ENCODE measurements at places on chromosomes 11 and 22.

DNA sequence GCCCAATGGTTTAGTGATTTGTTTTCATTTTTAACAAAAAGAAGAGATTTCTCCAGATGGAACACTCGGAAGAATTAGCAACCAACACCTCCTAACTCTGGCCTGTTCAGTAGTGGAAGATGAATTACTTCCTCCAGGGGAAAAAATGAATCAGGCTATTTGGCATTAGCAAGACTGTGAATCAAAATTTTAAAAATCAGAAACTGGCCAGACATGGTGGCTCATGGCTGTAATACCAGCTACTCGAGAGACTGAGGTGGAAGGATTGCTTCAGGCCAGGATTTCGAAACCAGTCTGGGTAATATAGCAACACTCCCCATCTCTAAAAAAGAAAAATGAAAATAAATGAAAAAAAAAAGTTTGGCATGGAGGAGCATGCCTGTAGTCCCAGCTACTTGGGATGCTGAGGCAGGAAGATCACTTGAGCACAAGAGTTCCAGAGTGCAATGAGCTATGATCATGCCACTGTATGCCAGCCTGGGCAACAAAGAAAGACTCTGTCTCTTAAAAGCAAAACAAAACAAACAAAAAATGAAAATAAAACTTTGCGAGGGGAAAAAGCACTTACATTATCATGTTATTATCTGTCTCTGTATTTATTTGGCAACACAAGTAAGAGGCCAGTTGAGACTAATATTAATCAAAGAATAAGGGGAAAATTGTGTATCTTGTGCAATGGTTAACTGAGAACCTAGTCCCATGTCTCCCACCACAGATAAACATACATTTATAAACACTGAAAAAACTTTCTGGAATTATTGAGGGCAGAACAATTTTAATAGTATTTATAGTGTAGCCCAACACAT is 796.3 kb upstream of the ANO3 start:
- DNase-seq, result no peak

GRCh38 chr11:119417726-119418540 is 5.0 kb downstream of the THY1 start:
- DNase-seq, result no peak

DNA sequence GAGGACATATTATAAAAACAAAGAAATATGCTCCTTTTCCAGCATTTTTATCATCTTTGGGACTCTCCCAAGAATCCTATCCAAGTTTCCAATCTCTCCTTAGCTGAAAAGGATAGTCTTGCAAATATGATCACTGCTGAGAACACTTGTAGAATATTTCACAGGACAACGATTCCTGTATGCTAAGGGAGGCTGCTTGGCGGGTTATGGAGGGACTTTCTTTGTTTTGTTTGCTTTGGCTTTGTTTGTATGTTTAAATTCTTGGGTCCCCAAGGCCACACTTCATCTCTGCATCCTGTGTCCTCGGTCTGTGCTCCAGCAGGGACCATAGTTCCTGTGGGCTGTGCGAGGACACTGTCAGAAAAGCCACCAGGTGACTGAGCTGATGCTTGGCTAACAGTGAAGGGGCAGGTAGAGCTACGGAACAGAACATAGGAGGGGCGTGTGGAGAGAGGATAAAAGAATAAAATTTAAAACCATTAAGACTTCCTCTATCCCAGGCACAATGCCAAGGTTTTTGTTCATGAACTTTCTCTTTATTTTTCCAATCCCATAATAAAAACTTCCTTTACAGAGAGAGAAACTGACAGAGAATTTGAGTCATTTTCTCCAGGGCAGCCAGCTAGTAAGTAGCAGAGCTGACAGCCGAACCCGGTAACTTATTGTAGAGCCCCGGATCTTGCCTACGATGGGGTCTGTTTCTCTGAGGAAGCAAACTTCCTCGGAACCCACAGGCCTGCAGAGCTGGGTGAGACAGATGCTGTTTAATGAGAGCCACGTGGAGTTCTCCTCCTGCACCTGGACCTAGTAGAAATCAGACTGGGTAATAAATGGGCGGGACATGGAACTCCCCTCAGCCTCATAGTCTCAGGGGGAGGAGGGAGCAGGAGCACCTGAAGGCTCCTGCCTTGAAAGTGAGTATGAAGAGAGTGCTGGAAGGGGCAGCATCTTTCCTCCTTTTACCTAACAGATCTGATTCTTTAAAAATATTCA is at the start of gene IZUMO1R:
IZUMO1R (plus strand) TSS at position 615 of the 993 bp plus-strand sequence. CDS start 1,057 bp downstream, outside the sequence.
- DNase-seq, result no peak

- no peak for DNase-seq
These were observed 70.5 kb downstream of the FEZ1 start for GRCh38 chr11:125425601-125426000.

DNA sequence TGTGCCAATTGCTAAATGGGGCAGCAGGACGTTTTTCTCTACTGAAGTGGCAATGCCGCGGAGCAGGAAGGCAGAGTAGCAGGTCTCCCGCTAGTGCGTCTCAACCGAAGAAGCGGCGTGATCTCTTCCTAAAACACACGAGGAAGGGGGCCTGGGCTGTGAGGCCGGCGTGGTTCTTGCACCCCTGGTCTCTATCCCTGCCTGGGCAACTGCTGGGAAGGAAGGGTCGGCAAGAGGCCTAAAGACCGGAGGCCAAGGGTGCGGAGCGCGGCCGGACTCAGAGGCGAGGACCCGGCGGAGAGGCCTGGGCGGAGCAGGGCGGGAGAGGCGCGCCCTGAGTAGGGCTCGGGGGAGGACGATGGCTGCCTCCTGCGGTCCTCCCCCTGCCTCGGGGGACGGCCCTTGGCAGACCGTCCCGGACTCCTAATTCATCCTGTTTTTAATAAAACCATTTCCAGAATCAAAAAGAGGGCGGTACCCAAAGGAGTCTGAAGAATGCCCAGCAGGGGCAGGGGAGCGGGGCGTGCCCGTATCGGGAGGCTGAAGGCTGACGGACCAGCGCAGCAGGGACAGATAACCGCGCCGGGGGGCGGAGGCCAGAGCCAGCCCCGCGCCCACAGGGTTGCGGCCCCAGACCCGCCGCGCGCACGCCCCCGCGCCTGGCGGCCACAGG is 572 bp upstream of the APLP2 start:
- DNase-seq, result peak; percentile 25

DNA sequence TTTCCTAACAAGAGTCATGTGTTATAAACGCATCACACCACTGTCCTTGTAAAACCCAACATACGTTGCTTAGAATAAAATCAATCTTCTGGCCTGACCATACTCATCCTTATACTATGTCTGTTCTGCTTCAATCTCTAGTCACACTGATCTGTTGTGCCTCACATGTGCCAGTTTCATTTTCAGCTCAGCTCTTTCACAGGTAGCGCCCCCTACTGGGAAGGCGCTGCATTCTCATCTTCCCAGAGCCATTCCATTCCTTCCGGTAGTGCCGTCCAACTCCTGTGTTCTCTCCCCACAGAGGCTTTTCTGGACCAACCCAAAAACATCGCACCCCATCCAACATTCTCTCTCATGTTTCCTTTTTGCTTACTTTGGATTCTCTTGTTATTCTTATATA is 22.2 kb downstream of the CASP5 start:
- DNase-seq, result peak; percentile 14

DNA sequence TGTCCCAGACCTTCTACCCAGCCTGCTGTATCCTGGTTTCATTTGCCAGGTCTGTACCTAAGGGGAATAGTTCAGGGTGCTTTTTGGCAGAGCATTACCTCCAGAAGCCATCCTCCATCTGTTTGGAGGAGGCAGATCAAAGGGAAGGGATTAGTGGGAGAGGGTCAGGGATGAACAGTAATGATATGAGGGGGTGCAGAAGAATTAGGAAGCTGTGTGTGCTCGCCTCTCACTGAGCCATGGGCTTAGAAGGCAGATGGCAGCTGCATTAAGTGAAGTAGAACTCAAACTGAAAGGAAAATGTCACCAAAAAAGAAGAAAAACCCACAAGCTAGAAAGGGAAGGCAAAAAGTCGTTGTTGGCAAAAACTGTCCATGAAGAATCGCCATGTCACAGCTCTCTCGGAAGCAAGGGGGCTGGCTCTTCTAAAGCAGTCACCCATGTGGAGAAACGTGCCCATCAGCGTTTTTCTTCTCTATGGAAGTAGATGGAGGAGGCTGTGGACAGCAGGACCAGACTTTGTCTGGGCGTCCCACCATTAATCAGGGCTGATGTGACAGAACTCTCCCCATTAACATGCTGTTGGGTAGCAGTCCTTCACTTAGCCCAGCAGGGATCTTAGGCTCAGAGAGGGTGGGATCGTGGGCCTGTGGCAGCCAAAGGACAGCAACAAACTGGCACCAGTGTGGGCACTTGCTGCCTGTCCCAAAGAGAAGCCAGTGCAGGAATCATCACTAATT is 46.8 kb downstream of the CEP164 start:
- DNase-seq, result no peak

DNA sequence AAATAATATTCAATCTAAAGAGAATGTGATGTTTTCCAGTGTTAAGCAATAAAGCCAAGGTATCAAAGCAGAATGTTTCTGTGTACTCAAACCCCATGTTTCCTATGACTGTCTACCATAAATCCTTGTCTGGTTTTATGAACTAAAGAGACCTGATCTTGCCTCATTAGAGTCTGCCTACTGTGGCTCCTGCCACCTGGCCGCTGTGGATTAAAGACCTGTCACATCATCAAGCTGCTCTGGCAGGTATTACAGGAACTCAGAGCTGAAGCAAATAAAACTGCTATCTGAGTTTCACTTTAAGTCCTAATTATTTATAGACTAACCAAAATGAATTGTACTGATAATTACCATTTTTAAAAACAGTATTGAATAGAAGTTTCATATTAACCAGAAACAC is 207.8 kb upstream of the CCDC90B start:
- DNase-seq, result no peak

DNA sequence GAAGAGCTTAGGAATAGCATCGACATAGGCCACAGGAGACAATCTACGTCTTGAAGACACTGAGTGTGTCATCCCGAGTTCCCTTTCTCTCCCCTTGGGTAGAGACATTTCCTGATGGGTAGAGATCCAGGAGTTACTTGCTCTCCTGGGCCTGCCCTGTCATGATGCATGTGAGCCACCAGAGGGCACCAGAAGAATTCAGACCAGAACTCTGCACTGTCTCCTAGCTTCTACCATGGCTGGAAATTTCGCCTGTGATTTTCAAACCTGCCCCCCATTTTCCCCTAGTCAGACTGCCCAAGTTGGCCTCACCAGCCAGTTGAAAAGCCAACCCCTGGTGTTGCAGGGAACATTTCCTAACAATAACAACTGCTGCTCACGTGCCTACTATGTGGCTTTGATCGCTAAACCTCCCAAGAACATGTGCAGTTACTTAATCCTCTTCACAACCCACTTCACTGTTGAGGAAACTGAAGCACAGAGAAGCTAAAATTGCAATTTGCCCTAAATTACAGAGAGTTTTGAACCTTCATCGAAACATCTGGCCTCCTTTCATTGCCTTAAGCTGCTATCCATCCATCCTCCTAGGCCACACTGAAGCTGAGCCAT is 47.2 kb downstream of the C11orf58 start:
- DNase-seq, result peak; percentile 22

DNA sequence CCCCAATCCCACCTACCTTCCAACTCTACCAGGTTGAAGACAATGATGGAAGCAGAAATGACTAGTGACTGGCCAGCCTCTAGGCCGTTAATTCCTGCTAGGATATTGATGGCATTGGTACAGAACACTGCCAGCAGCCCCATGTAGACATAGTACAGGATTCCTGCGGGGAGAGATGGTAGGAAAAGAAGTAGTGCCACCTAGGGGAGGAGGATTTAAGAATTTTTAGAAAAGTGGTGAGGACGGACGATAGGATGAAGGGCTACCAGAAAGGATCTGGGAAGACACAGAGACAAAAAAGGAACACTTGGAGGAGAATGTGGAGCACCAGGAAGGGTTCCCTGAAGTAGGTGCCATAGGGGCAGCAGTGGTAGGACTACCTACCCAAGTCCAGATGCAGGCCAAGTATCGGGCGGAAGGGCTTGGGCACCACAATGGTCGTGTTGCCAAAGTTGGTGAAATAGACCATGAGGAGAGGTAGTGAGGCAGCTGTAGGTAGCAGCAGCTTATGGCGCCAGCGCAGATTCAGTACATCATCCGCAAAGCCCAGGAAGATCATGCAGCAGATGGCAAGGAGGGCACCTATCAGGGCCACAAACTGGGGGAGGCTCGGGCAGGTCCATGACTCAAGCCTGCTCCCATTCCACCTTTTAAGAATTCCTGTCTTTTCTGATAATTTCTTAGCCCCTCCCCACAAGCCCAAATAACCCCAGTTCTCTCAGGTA is 1.2 kb downstream of the DPAGT1 start:
- DNase-seq, result no peak

DNA sequence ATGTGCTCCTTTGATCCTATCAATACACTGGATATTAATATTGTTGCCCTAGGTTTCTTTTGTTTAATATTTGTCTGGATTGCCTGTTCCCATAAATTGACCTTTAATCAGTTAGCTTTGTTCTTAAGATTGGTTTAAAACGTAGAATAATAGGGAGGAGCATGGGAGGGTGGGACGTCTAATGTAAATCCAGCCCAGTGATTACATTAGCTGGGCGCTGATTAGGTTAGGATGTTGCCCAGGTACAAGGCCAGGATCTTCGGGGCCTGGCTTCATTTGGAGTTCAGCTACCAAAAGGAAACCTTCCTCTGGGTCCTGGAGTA is at the start of gene SRSF8:
SRSF8 (plus strand) TSS at position 204 of the 323 bp plus-strand sequence. CDS start 308 bp downstream, outside the sequence.
- DNase-seq, result no peak

DNA sequence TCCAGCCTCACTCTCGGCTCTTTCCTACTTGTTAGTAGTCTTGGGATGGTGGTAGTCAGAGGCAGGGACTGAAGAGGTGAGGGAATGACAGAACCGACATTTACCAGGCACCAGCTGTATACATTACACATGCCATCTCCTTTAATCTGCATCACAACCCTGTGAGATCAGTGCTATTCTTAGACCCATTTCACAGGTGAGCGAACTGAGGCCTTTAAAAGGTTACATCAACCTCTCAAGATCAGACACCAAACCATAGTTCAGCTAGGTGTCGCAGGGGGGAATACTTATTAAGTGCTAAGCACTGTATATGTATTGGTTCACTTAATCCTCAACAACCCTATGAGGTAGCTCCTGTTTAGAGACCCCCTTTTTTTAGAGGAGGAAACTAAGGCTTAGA is 5.6 kb downstream of the PLA2G3 start:
- DNase-seq, result no peak

DNA sequence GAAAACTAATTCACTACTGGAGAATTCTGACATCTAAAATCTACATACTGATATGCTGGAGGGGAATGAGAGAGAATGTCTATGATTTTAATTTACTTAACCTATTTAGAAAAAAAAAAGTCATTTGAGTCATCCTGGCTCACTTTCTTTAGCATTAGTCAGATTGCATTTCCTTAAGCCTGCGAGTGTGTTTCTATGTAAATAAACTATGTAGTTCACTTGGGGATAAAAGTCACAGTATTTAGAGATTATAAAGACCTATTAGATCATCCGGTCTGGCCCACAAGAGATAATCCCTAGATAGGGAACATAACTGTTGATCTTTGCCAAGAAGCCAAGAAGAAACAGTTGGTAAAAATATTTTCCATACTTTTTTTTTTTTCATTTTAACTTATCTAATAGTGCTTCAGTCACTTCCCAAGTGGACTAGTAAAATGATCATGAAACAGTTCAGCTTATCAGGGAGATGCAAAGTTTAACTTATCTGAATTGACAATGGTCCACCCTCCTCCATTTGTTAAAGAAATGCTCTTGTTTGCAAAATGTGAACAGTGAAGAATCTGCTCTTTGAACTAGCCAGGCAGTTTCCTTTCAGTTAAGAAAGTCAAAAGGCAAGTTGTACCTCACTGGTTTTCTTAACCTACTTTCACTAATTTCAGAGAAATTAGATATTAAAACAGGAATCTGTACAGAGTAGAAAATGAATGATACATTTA is 21.2 kb upstream of the BLID start:
- DNase-seq, result no peak
